NCI-H1930 (cell line): ENCODE measurements at places on chromosomes 2 and 18.

GRCh38 chr2:5751873-5752482 lies 59.8 kb downstream of the SOX11 start:
- no peak for DNase-seq

DNA sequence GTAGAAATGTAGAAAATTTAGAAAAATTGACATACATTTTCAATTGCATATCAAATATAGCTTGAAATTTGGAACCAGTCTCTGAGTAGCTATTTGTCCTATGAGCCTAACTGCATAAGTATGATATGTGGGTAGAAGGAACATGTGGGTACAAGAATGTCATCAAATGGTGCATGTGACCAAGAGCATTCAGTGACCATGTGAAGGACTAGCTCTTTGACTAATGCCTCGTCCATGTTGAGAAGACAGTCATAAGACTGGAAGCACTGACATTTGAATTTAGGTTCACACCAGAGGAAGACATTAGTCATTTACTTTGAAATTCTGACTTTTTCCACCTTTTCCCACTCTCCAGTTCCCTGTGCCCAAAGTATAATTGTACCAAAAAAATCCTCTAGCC lies 12.6 kb downstream of the MRPL44 start:
- no peak for DNase-seq

DNA sequence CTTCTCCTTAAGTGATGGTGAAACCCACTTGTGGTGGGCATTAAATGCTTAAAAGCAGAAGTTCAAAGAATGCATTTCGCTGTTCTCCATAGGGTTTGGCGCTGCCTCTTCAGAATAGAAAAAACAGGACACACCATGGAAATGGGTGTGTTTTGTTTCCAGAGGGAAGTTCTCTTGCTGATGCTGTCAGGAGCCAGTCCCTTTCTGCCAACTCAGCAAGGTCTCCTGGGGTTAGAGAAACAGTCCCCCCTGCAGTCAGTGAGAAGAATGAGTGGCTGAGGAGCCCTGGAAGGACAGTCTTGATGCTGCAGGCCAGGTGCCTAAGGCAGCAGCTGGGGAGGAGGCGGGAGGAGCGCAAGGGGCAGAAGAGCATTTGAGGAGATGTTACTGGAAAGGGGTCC lies 37.8 kb upstream of the ASAP2 start:
- DNase-seq, result no peak

DNA sequence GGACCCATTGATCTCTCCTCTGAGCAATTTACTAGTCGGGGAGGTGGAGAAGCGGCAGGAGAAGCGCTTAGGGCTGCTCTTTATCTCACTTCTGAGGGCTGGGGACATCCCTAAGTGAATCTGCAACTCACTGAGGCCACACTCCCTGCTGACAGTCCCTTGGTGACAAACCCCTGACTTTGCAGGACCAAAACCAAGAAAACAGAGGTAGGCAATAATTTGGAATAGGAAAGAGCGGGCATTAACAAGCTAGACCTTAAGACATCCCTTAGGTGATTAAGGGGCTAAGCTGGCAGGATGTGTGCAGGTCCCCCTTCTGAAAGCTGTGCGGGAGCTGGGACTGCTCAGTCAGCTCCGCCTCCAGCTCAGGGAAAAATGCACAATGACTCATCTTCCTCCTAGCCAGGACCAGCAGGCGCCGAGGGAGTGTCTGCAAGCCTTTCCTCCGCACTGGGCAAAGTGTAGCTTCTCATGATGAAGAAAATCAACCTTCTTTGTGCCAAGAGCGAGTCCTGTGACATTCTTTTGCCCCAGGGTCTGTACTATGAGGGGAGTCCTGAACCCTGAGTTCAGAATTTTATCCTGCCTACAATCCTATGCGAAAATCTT lies 63.3 kb downstream of the BOD1L2 start:
- no peak for DNase-seq

GRCh38 chr2:239177908-239178307 lies 222.9 kb downstream of the HDAC4 start:
- DNase-seq, result no peak

DNA sequence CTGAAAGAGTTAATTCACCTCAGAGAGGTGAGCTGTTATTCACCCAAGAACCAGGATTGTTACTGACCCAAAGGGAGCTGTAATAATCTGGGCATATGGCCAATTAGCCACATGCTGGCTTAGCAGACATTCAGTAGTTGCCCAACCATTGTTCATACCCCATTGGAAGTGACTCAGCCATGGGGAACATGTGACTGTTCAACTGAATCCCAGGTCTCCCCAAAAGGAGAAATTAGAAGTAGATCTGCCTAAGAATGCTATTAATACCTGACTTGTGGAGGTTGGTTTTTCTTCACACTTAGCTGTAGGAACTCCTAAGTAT lies 272.6 kb upstream of the UBE2E3 start:
- peak; percentile 26 for DNase-seq

- peak; percentile 15 for DNase-seq
Measured at GRCh38 chr18:3450012-3450798, at the start of gene TGIF1. TSS of gene TGIF1 (plus strand) at chr18:3450172. CDS start at chr18:3450490, 318 bp downstream.

DNA sequence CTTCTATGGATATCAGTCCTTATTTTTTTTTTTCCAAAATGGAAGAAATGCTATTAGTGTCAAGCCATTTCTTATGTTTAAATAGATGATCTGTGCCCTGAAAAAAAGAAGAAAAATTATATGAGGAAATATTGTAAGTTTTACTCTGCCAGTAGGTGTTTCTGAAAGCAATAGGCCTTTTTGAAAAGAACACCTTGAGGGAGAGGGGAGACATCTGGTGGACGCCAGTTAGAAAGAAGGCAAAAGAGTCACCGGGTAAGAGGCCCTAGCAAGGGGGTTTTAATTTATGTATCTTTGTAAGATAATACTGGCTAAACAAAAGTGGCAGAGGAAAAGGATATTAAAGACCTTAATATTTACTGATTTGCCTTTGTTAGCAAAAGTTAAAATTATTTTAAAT lies 56.1 kb downstream of the DYNAP start:
- DNase-seq, result no peak

DNA sequence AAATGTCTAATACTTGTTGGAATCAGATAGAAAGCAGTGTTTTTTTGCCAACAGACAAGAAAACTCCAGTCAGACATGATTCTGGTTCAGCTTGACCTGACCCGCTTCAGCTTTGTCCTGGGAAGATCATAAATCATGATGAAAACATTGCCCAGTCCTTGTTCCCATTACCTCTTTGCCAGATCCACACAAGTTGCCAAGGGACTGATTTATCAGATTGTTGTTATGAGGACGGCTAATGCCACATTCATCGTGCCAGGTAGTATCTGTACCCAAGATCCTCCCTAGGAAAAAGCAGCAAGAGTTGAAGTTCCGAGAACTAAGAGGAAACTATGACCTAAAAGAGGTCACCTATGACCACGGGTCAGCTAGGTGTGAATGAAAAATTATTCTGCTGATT lies 39.0 kb downstream of the SLC40A1 start:
- DNase-seq, result no peak

GRCh38 chr2:36569267-36569856 lies 28.6 kb downstream of the FEZ2 start:
- DNase-seq, result no peak

DNA sequence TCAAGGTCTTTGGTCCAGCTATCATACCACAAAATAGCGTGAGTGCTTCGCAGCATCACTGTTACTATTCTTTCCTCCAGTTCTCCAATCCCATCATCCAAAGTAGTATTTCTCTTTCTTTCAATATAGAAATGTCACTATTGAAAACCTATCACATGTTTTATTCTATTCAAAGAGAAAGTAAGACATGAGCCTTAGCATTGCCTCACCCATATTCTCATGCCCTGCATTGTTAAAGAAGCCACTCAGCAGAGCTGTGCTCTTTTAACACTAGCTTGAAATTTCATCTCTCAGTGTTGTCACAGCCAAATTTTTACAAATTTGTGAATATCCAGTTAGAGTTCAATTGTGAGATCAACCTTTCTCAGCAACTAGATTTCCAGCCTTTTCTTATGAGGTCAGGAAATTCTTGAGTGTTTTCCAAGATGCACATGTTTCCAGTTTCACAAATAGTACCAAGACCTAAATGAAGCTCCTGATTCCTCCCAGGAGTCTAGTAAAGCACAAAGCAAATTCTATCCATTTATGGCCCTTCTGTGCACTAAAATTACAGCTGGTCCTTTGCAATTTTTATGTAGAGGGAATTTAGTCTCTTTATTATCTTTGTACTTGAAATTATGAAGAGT lies 343.7 kb downstream of the SPAG16 start:
- DNase-seq, result no peak

DNA sequence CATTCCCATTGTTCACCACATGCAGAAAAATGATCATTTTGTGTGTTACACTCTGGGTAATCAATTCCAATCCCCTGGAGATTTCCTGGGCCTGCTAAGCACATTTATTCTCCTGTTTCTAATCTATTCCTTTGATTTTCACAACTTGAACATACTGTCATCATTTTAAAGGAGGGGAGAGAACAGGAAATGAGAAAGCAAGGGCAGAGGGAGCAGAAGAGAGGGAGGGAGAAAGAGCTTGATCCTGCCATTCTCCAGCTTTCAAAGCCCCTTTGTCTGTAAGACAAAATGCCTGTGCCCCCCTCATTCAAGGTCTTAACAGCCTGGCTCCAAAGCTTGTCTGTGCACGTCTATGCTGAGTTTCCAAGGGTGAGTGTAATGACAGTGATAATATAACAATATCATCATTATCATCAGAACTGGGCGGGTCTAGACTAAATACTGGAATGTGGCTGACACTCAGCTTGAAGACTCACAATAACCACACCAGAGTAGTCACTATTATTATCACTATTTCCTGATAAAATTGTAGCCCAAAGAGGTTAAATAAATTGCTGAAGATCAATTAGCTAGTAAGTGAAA lies 164.4 kb upstream of the KLHL29 start:
- DNase-seq, result no peak

DNA sequence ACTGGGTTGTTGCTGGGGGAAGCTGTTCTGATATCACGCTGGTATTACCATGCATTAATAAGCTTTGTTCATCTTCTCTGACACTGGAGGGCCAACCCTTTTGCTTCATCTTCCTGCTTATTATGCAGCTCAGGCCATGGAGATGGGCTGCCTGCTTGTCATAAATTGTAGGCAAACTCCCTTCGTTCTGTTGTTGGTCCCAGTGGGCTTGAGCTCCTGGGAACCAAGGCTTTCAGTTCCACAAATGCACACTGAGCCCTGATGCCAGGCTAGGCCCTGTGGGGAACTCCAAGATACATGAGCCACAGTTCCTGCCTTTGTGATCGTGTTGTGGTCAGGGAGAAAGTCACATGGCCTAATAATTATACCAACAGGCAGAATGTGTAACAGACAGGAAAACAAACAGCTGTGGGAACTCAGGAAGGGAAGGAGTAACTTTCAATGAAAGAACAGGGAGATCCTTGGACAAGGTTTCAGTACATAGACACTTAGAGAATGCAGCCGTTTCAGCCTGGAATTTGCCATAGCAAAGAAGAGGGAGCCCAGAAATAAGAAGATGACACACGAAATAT lies 49.0 kb upstream of the BCL2L11 start:
- DNase-seq, result no peak

GRCh38 chr18:48943736-48944527 lies 6.8 kb downstream of the SMAD7 start:
- DNase-seq, result no peak

DNA sequence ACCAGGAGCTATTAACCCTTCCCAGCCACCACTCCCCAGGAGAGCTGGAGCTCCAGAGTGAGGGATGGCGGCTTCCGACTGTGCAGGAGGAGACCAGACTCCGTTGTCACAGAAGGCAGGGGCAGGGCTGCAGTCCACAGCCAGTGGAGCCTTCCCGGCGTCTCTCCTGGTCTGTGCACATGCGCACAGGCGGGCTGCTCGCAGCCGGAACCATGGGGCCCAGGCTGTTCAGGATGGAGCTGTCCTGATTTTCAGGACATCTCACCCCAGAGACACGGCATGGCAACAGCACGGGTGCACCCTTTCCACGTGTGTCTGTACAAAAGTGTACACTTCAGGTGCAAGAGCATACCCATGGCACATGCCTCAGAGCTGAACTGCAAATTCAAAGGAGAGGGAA lies 28.9 kb downstream of the EIPR1 start:
- no peak for DNase-seq

DNA sequence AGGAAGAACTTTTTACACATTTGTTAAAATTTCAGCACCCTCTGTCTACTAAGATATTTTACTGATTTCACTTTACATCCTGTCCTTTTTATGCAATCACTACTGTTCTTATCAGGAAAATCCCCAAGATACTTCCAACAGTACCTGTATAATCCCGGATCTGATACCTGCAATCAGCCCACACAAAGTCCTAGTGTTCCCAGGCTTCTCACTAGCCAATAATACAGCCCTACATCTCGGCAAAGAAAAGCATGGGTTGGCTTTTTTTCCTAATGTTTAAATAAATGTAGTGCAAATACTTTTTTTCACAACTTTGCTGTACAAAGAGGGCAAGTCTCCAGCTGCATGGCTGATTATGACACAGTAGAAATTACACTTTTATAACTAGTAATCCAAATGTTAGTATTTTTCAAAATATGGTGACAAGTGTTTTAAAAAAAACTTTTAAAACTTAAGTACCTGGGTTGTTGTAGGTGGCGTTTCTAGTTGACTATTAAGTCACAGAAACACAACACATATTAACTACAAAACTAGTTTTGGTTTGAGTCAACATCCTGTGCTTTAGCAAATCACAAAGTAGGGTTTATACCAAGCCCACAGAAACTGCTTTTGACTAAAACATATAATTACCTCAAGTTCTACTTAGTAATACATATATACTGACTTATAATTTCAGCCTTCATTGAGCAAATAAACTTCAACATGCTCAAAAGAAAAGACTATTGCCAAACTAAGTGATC lies 19.5 kb downstream of the CNOT11 start:
- no peak for DNase-seq

- DNase-seq, result no peak
Measured at GRCh38 chr2:64013053-64013452, 6.2 kb downstream of the VPS54 start.

DNA sequence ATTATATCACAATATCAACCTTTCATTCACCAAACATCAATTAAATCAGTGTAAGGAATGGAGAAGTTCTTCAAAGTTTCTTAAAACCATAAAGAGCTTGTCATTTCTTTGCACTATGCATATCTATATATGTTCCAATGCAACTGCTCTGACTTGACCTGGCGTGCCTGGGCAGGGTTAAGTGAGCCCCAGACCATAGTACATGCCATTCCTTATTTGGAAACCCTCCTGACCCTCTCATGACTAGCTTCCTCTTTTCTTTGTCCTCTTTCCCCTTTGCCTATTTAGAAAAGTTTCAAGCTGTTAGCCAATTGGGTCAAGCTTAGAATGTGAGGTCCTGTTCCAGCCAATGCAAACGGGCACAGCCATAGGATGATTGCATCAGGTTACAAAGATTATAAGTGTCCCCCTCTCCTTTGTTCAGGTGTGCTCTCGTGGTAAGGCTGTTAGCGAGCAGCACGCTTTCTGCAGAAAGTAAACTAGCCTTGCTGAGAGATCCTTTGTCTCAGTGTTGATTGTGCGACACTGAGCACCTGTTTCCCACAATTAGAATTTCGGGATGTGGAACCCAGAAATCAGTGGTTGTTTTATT lies 78.2 kb upstream of the UXS1 start:
- no peak for DNase-seq

- no peak for DNase-seq
Measured at GRCh38 chr2:108594132-108594981, 60.1 kb downstream of the LIMS1 start.
